Substantia nigra (tissue), 51 donors: ENCODE measurements at places on chromosomes 7 and 10.

- no peak for DNase-seq
Measured at GRCh38 chr10:10498781-10499180, 518.9 kb upstream of the CELF2 start.

DNA sequence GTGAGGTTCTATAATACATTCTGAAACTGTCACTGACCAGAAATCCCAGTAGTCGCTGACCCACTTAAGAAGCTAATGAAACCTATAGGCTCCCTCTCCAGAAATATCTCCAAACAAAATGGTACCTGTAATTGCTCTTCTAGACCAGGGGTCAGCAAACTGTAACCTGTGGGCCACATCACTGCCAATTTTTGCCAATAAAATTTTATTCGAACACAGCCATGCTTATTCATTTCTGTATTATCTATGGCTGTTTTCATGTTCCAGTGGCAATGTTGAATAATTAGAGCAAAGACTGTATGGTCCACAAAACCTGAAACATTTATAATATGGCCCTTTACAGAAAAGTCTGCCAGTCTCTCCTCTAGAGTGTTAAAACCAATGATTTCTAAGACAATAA is 37.2 kb upstream of the SVIL start:
- no peak for DNase-seq

DNA sequence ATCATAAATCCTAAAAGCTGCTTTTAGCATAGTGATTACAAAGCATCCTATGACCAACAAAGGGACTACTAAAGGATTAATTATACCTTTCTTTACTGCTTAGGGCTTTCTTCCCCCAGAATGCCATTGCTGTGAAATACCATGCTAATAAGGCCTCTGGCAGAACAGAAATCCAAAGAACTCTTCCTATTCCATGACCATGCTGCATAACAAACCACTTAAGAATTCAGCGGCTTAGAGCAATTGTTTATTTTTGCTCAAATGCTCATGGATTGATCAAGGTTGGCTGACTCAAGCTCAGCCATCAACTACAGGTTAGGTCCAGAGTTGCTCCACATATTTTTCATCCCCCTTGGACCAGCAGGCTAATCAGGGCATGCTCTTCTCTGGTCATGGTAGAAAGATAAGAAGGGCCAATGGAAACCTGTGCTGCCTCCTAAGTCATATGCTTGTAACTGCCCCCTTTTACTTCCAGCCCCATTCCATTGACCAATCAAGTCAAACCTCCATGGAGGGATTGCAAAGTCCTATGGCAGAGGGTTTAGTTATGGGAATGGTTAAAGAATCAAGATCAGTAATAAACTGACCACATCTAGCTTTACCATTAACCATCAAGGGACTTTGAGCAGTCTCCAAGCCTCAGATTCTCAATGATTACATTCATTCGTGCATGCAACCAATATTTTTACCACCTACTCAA is 244.4 kb upstream of the FZD1 start:
- DNase-seq = no peak

DNA sequence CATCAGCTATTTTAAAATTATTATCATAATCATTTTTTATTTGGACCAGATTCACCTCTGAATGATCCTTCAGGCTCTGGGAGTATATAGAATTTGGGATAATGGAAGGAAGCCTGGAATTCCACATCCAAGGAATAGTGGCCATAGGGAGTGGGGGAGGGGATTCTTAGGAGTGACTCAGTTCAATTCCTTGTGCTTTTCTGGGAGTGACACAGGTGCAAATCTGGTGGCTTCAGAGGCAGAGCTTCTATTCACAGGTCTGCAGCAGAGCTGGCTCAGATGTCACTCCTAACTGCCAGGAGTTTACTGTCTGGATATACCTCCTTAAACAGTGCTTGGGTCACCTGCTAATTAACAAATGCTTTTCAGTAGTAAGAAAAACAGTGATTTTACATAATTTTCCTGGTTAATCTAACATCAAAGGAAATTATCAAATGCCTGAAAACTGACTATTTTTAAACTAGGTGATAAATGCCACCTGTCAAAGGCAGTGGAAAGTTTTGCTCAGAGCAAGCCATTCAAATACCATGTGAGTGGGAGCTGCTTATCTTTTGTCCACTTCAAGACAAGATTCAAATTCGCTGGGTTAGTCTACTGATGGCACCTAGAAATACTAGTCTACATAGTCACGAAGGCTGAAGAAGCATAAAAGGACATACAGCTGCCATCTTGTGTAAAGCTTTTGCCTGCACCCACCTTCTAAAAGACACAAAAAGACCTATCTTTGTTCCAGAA is 106.7 kb upstream of the LAMB4 start:
- DNase-seq = no peak

- no peak for DNase-seq
Measured at GRCh38 chr7:129187681-129188371, 607 bp upstream of the SMO start.

DNA sequence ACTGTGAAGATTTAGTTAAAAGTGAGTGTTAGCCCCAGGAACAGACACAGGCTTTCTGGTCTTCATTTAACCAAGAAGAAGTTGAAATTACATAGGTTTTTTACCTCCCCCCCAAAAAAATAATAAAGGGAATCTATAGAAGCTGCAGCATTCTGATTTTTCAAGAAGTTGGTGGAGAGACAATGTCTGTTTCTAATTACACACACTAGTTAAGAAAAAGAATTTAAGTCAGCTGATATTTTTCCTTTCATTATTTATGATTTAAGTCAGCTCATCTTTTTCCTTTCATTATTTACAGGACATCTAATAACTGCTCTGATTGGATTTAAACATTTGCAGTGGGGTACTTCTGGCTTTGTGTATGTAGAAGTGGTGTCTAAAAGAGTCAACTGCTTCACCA is 201.4 kb upstream of the NRP1 start:
- DNase-seq = no peak

- DNase-seq = no peak
Measured at GRCh38 chr7:99195867-99196266, 12.0 kb downstream of the KPNA7 start.

DNA sequence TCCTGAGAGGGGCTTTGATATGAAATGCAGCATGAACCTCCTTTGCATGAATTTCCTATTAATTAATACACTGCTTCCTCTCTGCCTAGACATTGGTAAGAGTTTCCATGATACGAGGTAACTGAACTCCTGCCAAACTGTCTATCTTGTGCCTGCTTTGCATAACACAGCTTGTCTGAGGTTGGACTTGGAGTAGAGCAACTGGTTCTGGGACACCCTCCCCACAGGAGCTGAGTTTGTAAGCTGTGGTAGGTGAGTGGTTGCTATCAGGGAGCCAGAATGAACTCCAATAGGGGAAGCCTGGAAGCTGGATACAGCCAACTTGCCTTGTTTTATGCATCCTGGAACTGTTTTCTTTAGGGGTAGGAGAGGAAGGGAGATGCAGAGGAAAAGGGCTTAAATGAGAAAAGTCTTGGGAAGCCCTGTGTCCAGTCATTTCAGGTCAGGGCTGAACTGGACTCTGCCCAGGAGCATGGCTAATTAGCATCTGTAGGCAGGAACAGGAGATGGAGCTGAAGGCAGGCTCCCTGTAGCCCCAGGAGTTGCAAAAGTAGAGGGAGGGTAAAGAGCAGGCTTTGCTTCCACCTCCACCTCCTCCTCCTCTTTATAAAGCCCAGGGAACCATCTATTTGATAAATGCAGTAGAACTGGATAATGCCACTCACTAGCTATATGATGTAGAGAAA is 73.2 kb upstream of the GPR158 start:
- DNase-seq = no peak

GRCh38 chr10:22597138-22597537 is 117.2 kb downstream of the PIP4K2A start:
- no peak for DNase-seq

DNA sequence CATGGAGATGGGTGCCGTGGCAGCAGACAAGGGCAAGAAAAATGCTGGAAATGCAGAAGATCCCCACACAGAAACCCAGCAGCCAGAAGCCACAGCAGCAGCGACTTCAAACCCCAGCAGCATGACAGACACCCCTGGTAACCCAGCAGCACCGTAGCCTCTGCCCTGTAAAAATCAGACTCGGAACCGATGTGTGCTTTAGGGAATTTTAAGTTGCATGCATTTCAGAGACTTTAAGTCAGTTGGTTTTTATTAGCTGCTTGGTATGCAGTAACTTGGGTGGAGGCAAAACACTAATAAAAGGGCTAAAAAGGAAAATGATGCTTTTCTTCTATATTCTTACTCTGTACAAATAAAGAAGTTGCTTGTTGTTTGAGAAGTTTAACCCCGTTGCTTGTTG is 25.9 kb downstream of the BAG3 start:
- no peak for DNase-seq

- DNase-seq = no peak
Measured at GRCh38 chr7:259191-259505, 30.8 kb upstream of the FOXL3 start.

DNA sequence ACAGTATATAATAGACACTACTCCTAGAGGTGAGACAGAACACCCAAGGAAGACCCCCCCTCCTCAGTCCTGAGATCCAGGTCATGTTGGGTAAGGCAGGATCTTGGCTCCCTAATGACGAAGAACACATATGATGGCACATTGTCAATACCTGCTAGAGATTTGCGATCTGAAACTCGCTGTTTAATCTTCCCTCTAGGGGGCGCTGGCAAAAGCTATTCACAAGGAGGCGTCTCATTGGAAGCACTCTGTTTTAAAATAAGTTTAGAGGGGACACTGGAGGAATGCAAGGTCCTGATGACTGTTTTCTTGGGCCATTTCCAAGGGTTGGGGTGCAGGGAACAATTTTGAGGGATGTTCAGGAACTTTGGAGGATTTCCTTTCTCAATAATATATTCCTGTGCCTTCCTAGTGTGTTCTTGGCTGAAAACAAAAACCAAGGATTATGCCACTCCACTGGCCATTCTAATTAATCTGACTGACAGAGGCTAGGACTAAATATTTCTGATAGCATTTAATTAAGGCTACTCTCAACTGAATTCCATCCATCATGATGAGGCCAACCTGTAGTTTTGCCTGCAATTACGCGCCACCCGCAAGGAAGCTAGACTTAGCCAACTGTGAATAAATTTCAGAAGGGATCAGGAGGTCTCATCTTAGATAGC is 1013.8 kb upstream of the MBL2 start:
- no peak for DNase-seq

GRCh38 chr7:149304006-149304405 is 42.0 kb downstream of the ZNF783 start:
- DNase-seq = no peak

GRCh38 chr7:74606101-74606908 is 51.2 kb upstream of the GTF2I start:
- DNase-seq = no peak
